T-helper 17 cell (primary cell): ENCODE measurements at places on chromosomes 5 and 9. TPM values are rescaled to one million over a fixed set of nuclear protein-coding genes. Genes with fewer than 3 reads are reported as not detected.
A peak's percentile ranks its signal among the peaks of the same experiment; 100 is the strongest.

IL3 gene
- total RNA-seq = not detected

ZNF462 gene
- total RNA-seq = 6.0 TPM

DNA sequence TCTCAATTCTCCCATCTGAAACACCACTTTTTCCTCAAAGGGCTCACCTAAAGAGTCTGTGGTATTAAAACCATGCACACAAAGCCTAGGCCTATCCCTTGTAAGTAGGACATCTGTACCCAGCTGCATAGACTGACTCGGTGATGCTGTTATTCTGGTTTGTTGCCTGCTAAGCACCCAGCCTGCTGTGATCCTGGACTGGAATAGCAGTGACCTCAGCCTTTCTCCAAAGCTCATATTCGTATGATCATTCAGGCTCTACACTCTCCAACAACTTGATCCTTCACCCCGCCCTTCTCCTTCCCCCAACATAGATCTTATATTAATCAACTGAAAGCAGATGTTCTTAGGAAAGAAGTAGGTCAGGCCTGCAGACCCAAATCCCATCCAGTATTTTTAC, 81.4 kb upstream of the WWC1 start:
- no peak for DNase-seq
- H3K27me3 ChIP-seq = peaks cover 34% of the 10 kb centered on the region
- no peak overlapping the region for H3K27ac ChIP-seq
- peaks cover 2% of the 10 kb centered on the region for H3K4me1 ChIP-seq
- H3K36me3 ChIP-seq = no peaks in the 10 kb centered on the region
- H3K4me3 ChIP-seq = no peak overlapping the region

TRIM7 gene
- total RNA-seq = 3.5 TPM

- H3K27me3 ChIP-seq = no peaks in the 10 kb centered on the region
- no peak for DNase-seq
- peaks cover 10% of the 10 kb centered on the region for H3K4me1 ChIP-seq
- peaks cover 18% of the 10 kb centered on the region for H3K36me3 ChIP-seq
- H3K4me3 ChIP-seq = no peak overlapping the region
- peak overlapping the region; percentile 49 for H3K27ac ChIP-seq
Measured at GRCh38 chr9:35057271-35057620, 15.2 kb downstream of the VCP start.

FUBP3 gene
- total RNA-seq = 30.6 TPM

LAMC3 gene
- total RNA-seq = 0.50 TPM

DNA sequence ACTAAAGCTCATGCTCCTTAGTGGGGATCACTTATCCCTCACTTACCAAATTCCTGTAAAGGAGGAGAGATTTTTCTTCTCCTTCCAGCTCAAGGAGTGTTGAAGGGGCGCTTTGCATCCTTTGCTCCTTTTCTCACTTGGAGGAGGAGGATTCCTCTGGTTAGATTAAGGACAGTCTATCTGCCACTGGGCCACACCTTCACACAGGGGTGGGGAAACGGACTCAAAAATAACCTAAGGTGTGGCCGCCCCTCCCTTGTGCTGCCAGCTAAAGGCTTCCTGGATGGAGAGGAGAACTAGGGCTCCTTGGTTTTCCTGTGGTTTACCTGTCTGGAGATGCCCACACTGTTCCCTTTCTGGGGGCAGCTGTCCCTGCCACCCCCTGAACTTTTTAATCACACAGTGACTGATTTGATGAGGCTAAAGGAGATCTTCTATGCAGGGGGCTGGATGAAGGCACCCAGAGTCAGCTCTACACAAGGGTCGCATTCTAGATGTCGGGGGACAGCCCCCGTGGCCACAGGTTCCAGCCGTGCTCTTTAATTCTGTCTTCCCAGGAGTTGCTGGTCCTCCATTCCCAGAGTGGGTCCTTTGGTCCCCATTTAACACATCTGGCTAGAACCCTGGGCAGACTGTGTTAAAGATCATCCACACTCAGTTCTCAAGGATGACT, 14.4 kb downstream of the GLRX start:
- peak overlapping the region; percentile 79 for H3K4me3 ChIP-seq
- H3K27ac ChIP-seq = peak overlapping the region; percentile 96
- no peaks in the 10 kb centered on the region for H3K27me3 ChIP-seq
- H3K4me1 ChIP-seq = peaks cover 52% of the 10 kb centered on the region
